Stimulated activated CD4-positive, alpha-beta T cell treated with anti-CD3 and anti-CD28 coated beads, Interleukin-12 subunit alpha, Interleukin-12 subunit beta, amount 100 ng/mL, for 24 hours (primary cell): ENCODE measurements at places on chromosomes 7 and 10.
A peak's percentile ranks its signal among the peaks of the same experiment; 100 is the strongest.

DNA sequence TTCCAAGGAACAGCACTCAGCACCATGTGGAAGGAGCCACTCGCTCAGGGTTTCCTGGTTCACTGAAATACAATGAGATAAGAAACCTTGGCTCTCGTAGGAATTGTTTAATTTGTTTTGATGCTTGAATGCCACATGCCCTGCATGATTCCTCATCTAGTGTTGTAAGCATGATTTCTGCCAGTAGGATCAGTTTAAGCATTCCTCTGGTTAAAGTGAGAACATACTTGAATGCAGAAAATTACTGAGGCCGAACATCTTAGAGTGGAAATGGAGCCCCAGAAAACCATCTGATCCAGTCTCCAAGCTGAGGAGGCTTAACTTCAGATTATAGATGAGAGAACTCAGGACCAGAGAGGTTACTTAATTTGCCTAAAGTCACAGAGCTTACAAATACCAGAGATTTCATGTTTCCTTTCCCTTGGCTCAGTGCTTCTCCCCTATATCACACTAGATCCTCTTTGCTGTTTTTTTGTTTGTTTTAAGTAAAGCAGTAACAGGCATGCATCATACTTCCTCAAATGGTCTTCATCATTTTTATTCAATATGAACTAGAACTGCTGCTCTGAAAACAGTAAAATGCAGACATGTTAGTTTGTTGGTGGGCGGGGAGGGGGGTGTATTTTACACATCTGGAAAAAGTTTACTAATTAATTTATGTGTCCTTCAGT, 125.1 kb downstream of the ADAM12 start:
- DNase-seq, result no peak

DNA sequence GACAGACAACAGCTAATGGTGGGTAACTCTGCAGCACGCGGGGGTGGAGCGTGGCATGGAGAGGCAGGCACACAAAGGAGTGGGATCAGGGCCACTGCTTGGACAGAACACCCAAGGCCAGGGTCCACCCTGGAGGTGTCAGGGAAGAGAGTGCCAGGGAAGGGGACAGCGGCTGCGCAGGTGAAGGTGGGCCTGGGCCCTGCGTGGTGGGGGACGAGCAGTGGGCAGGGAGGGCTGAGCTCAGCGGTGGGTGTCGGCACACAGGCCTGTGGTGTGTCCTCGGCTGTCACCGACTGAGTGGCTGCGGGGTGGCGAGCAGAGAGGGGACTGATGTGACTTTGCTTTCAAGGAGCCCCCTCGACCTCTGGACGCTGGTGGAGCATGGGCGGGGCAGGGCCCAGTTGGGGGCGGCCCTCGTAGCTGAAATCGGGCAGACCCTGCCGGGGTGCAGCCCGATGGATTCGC, 8.4 kb upstream of the SCART1 start:
- DNase-seq, result no peak

- DNase-seq, result no peak
These were observed 63.6 kb downstream of the MACC1 start for GRCh38 chr7:20153567-20153966.

DNA sequence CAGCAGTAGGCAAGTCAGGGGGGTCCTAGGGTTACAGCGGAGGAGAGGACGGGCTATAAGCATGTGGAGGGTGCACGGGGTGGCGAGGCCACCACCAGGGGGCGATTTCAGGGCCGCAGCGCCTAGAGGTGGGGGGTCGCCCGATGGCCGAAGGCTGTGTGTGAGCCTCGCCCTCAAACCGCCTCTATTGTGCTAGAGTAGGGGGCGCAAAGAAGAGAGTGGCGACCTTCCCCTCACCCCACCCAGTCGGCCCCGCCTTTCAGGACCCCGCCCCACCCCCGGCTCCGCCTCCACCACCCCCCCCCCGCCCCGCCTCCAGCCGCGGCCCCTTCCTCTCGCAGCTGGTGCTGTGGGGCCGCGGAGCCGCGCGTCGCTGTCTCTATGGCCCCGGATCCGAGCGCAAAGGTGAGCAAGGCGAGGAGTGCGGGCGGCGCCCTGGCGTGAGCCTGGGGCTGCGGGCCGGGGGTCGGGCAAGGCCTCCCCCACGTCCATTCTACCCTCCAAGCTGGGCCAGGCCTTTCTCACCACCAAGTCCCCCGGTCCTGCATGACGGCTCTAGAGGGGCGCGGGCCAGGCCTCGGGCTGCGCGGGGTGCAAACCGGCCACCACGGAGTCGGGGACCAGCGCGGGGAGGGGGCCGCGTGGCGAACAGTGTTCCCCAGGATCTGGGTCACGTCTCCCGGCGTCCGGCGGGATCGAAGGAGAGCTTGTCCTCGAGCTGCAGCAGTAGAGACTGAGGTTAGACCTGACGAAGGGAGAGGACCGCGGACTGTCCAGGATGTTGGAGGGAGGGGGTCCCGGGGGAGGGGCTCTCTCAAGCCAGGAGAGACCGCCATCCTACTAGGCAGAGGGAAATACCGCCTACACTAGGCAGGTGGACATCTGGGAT, at the start of gene SEMA4G:
Gene SEMA4G (plus strand): TSS at position 318 of the 889 bp plus-strand sequence. CDS start 3,409 bp downstream, outside the sequence.
- peak; percentile 22 for DNase-seq

- DNase-seq, result no peak
These were observed 396.6 kb upstream of the KLF6 start for GRCh38 chr10:4181621-4182049.

- DNase-seq, result no peak
These were observed 715.1 kb downstream of the GRID1 start for GRCh38 chr10:85651497-85651882.

- no peak for DNase-seq
These were observed 29.7 kb upstream of the SEC61G start for GRCh38 chr7:54788664-54789063.

- DNase-seq, result no peak
These were observed 3.1 kb downstream of the HPS6 start for GRCh38 chr10:102068216-102068615.
